ENCODE measurements at places on chromosomes 3 and 15.

DNA sequence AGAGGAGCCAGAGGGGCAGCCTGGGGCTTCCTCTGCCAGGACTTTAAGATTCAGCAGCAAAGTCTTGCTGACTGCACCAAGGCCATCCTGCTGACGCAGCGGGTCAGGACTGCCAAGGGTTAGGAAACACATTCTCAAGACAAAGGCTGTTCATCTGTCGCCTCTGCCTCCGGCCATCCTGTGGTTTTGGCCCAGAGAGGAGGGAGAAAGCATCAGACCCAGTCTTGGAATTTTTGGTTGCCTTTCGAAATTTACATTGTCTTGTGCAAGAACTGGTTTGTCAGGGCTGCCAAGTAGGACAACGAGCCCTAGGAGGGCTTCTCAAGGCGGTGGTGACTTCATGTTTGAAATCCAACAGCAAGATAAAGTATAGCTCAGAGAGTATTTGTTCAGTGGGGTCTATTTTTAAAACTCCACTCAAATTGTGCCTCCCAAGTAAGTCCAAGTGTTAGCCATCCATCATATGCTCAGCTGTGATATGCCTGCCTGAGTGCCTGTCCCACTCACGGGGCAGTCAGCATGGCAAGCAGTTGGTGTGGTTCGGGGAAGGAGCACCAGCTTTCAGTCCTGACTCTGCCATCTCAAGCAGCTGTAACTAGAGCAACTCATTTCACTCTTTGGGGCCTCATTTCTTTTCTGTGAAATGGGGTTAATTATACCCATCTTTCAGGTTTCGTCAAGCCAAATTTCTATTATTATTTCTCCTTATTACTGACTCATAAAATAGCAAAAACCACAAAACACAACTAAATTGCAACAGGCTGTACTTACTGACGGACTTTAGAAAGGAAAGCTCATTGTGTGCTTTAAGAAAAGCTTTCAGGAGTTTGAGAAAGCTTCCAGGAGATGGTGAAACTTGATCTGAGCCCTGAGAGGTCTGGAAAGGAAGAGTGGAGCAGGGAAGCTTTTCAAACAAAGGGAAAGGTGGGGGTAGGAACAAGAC, 42.4 kb upstream of the RHO start:
- DNase-seq: peak; percentile 45

- DNase-seq: no peak
These were observed 103.5 kb downstream of the SEMA5B start for GRCh38 chr3:122924056-122924455.

DNA sequence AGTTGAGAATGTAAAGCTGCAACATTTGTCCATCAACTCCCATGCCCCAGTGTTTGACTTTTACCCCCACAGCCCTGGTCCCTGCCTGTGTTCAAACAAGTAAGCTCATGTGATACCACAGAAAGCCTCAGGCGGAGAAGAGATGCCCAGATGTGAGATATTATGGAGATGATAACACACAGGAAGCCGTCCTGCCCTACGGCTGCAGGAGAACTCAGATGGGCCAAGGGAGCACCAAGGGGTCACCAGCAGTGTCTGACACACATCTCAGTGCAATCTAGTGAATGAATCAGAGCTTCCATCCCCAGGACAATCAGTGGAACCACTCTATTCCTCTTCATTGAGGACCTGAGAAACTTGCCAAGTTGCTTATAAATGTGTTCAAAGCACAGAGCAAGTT, 14.0 kb upstream of the SPINK8 start:
- no peak for DNase-seq

- DNase-seq: no peak
These were observed 163.8 kb downstream of the SV2B start for GRCh38 chr15:91263632-91264531.

GRCh38 chr3:194571491-194572142, 61.6 kb downstream of the TMEM44 start:
- DNase-seq: no peak

DNA sequence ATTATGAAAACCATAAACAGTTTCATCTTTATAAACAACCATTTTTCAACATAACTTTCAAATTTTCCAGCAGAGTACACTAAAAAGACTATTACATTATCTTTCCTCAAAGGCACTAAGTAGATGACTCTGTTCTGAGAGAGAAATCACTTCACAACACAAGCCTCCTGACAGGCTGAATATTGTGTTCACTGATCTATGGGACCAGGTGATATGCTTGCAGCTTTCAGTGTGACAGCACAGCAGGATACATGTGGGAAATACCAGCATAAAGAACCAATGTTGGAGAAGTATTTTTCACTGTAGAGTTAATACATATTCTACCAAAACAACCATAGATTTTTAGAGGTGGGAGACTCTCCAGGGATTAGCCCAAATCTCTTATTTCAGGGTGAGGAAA, 350.6 kb downstream of the PLCL2 start:
- no peak for DNase-seq

GRCh38 chr3:36814776-36815175, 50.4 kb upstream of the DCLK3 start:
- no peak for DNase-seq

DNA sequence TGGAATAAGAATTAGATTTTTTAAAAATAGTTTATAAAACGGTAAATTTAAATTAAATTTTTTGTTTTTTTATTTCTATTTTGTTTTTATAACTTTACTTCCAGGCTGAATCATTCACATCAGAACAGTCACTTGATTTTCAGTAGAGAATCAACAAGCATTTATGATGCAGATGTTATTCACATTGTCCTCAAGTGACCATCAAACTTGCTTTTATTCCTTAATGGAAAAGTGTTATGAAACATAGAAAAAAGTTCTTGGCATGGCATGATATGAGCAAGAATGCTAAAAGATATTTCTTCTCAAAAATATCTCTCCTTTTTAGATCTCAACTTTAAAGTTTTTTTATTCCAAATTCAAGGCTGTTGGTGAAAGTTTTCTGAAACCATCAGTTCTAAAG, 70.9 kb upstream of the TGFBR2 start:
- DNase-seq: no peak

GRCh38 chr15:41854443-41854842, 15.8 kb downstream of the PLA2G4B start:
- no peak for DNase-seq

- no peak for DNase-seq
These were observed 26.6 kb downstream of the DCP1A start for GRCh38 chr3:53320697-53321096.

GRCh38 chr3:160027541-160028195, 39.0 kb downstream of the IL12A start:
- no peak for DNase-seq

DNA sequence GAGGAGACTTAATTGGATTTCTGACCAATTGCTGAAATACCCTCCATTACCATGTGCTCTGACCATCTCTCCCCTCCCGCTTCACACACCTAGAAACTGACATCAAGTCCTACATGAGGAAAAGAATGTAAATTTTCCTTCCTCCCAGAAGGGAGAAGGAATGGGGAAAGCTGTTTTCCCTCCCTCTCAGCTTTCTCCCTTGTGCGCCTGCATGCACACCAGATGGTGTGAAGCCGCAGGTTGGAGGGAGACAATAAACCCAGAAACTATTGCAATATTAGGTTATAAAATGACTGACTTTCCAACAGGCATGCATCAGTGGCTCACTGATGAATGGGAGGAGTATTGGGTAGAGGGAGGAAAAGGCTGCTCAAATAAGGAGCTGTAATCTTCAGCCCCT, 50.9 kb downstream of the MB21D2 start:
- DNase-seq: peak; percentile 45

DNA sequence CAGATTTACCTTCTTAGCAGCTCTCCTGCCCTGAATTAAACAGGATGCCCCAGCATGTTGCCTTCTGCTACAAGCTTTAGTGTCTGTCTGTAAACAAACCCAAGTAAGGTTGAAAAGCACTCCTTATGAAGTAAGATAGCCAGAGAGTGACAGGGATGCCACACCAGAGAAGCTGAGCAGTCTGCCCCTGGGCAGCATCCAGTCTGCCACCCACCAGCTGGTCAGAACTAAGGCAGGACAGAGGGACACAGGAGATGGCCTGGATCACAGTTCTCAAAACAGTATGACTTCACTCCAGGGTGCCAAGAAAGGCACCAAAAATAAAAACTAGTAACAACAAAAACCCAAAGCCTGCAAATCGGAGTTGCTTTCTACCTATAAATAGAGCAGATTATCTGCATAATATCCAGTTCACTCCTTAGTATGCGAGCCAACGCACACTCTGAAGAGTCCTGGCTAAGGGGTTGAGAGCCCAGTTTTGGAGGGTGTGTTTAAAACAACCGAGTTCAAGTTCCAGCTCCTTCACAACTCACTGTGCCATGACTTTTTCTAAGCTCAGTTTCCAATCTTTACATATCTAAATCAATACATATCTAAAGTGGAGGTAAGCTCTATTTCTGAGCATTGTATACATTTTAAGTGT, 198.9 kb downstream of the KCNMB2 start:
- DNase-seq: no peak

- DNase-seq: no peak
These were observed 6.7 kb downstream of the SLC51A start for GRCh38 chr3:196222876-196223595.

GRCh38 chr3:48077815-48078214, 61.6 kb upstream of the MAP4 start:
- no peak for DNase-seq

DNA sequence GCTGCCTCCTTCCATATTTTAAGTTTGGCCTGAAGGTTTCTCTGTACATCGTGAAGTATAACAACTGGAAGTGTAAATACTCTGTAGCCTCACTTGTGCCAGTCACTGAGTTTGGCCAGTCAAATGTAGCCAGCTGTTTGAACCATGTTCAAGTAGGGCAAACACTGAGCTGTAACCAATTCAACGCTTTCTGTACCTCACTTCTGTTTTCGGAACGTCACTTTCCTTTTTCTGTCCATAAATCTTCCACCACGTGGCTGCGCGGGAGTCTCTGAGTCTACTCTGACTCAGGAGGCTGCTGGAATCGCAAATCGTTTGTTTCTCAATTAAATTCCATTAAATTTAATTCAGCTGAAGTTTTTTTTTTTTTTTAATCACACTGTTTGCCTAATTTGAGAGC, 88.8 kb upstream of the RARB start:
- DNase-seq: no peak

DNA sequence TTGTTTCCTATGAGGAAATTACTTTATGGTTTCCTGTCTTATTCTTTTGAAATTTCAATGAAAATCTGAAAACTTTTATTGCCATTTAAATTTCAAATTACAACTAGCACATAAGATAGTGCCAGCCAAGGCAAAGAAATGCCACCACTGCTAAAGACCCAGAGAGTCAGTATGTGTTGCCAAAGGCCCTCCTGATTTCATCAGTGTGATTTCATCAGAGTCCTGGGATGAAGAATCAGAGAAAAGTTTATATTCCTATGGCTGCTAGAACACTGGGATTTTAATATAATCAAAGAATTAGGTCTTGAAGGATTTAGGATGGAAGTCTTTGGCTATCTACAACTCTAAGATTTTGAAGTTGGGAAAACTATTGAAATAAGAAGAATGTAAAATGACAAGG, 434.2 kb upstream of the CCDC54 start:
- DNase-seq: no peak

DNA sequence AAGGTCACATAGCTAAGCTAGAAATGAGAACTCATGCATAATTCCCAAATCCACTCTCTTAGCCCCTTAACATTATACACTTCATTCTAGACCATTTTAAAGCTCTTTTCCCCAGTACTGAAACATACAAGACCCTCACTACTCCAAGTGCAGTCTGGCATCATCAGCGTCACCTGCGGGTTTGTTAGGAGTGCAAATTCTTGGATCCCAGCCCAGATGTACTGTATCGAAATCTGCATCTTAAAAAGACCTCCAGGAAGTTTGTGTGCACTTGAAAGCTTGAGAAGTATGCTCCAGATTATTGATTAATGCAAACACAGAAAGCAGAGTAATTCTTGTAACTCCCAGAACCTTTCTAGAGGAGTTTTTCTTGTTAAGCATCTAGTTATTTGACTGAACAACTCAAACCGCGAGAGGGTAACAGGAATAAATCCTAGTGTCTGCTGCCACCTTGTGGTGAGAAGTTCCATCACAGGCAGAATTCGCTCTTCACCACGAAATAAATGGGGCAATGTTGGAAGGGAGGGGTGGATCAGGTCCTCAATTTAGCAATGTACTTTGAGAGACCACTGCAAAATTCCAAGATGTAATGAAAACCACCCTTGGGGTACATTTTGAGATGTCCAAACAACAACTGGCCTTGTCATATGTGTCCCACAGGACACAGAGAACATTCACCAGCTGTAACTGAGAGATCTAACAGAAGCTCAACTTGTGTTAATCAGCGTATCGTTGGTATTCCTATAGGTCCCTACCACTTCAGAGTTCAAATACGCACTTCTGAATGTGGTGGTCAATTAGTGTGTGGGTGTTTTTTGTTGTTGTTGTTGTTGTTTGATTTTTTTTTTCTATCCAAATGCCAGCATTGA, 583 bp upstream of the C3orf49 start:
- DNase-seq: peak; percentile 94

DNA sequence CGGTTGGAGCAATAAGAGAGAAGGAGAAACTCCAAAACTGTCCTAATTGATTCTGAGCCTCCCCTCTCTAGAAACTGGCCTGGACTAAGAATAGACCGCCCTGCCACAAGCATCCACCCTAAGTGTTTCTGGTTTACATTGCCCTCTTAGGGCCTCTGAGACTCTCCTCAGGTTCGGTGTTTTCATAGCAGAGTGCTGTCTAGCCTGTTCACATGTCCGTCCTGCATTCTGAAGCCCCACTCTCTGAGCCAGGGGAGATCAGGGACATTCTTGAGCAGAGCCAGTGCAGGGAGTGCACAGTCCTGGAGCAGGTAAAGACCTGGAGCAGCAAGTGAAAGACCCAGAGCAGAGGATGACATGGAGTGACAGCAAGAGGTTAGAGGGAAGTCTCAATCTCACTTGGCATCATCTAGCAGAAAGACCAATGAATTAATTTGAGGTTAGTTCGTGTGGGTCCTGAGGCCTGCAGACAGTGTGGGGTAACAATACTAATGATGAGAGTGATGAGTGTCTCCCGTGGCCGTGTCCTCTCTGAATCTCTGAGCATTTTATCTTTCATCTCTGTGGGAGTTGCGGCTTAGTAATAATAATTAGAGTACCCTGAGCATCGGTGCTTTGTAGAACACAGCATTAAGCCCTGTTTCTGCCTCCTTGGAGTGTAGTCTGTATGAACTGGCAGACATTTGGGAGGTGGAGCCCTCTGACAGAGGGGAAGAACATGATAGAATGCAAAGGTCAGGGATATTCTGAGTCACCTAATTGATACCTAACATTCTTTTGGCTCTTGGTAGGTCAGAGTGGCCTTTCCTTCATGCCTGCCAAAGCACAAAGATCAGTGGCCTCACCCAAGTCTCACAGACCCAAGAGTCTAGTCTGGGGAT, 24.6 kb downstream of the MAPKBP1 start:
- DNase-seq: no peak

- no peak for DNase-seq
These were observed 8.8 kb upstream of the B3GNT5 start for GRCh38 chr3:183244219-183244618.

- DNase-seq: no peak
These were observed 179.8 kb downstream of the GHSR start for GRCh38 chr3:172268425-172268824.

Measured in spinal cord (tissue), 10 donors.